ENCODE measurements at places on chromosomes 3 and 15.

DNA sequence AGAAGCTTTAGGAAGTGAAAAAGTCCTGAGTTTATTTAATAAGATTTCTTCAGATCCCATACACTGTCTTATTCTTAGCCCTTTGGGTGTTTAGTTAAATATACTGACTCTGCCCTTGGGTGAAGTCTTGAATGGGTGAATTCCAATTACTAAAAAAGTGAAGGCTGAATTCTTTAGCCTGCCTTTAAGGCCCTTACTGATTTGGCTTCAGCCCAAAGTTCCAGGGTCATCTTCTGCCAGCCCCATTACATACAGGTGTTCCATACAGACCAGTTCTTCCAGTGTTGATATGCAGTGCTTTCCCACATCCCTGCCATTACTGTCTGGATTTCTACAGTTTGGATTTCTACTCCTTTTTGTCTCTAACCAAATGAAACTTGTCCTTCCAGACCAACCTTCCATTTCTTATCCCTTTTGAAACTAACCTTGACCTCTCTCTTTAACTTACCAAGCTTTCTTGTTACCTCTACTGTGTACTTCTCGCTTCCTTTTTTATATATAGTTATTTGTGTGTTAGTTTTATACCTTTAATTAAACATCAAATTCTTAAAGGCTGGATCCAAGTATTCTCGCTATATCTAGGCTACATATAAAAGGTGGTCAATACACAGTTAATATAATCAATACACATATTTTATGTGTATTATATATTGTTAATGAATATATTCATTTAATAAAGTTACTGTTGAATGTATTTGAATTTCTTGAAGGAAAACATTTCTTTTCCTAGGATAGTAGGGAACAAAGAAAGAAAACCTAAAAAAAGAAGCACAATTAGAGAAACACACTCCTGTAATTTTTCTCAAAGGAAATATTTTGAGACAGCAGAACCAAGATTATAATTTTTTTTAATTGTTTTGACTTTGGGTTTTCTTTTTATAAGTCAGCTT is 15.0 kb downstream of the MBNL1 start:
- DNase-seq = peak; percentile 49

GRCh38 chr15:101652098-101652785 is at the start of gene TM2D3:
Gene TM2D3, minus strand, starts transcription at chr15:101652381. Its CDS starts 20 bp downstream, at chr15:101652361.
- peak; percentile 95 for DNase-seq

GRCh38 chr3:33637482-33637881 is 80.6 kb downstream of the CLASP2 start:
- no peak for DNase-seq

GRCh38 chr3:101219842-101220560 is 100.4 kb downstream of the IMPG2 start:
- no peak for DNase-seq

DNA sequence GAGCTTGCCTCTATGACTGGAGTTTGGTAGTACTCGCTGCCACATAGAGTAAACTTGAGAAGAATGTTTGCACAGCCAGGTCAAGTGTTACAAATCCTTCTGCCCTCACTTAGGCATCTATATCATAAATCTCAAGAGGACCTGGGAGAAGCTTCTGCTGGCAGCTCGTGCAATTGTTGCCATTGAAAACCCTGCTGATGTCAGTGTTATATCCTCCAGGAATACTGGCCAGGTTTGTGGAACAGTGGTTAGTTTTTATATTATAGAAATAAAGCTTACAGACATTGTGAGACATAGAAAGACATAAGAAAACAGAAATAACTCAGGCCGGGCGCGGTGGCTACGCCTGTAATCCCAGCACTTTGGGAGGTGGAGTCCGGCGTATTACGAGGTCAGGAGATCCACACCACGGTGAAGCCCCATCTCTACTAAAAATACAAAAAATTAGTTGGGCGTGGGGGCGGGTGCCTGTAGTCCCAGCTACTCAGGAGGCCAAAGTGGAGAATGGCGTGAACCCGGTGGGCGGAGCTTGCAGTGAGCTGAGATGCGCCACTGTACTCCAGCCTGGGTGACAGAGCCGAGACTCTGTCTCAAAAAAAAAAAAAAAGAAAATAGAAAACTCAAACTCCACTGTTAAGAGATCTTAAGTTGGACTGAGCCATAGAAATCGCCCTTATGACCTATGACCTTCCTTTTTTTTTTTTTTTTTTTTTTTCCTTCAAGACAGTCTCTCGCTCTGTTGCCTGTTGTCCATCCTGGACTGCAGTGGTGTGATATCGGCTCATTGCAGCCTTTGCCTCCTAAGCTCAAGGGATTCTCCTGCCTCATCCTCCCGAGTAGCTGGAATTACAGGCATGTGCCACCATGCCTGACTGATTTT is 2.2 kb downstream of the RPSA start:
- DNase-seq = peak; percentile 44

- no peak for DNase-seq
These were observed 194.4 kb upstream of the GBE1 start for GRCh38 chr3:81955878-81956277.

- DNase-seq = no peak
These were observed 322.5 kb downstream of the CHL1 start for GRCh38 chr3:519026-519425.

GRCh38 chr15:63045879-63046278 is 3.3 kb downstream of the TPM1 start:
- no peak for DNase-seq

GRCh38 chr15:78350058-78350457 is 9.9 kb downstream of the CRABP1 start:
- DNase-seq = no peak

DNA sequence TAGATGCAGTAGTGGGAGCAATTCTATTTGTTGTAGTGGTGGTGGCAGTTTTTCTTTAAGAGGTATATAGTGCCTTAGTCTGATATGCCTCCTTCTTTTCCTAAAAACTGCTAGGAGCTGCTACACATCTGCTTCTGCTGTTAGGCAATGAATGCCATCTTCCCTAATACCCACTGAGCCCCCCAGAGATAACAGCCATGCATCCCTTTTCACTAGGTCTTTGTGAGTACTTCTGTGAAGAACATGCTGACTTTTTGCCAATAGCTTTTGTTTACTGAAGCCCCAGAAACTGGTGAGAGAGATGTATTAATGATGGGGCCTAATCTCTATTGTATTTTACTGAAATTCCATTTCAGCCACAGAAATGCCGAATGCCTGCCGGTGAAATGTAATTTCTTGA is 92.6 kb upstream of the CHL1 start:
- DNase-seq = no peak

GRCh38 chr3:189781415-189781814 is 150.2 kb downstream of the TP63 start:
- no peak for DNase-seq

GRCh38 chr3:155481089-155481488 is 187.6 kb upstream of the STRIT1 start:
- DNase-seq = no peak

- peak; percentile 20 for DNase-seq
These were observed 101.7 kb upstream of the UBP1 start for GRCh38 chr3:33541918-33542317.

- DNase-seq = peak; percentile 34
These were observed 411.2 kb downstream of the NAALADL2 start for GRCh38 chr3:175270198-175270837.

DNA sequence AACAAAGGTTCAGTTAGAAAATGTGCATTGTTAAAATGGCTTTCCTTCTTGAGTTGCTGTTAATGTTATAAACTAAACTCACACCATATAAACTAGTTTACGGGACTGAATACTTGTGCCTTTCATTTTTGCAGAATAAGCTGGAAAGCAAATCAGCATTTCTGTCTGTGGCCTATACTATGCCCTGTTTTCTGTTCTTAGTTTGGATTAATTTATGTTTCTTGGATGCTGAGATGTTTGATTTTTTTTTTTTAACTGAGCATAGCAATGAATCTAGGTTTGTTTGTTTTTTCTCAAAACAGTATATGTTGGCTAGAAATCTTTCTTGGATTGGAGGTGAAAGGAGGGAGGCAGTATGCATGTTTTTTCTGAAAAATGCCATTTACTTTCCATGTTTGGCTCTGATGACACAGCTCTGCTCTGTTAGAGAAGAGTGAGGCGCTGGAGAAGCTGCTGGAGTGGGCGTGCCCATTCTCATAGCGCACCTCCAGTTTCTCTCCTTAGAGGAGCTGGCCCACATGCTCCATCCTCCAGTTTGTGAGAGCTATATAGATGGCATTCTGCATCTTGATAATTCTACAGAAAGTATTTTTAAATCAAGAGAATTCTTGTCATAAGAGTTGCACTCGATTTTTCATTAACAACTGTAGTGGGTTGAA is 423.6 kb upstream of the TPM1 start:
- no peak for DNase-seq

DNA sequence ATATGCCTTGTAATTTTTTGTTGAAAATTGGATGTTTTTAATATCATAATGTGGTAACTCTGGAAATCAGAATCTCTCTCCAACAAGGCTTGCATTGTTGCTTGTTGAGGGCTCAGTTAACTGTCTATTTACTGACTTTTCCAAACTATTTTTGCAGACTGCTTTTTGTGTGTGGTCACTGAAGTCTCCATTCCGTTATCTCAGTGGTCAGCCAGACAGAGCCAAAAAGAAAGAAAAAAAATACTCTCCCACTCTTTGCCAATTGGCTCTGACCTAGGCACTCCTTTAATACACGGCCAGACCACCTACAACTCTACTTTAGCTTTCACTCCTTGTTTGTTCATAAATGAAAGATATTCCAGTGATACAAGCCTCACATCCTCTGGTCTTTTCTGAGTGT is 52.5 kb downstream of the IFT80 start:
- DNase-seq = no peak

- no peak for DNase-seq
These were observed 83.3 kb downstream of the FGF7 start for GRCh38 chr15:49506341-49506740.

DNA sequence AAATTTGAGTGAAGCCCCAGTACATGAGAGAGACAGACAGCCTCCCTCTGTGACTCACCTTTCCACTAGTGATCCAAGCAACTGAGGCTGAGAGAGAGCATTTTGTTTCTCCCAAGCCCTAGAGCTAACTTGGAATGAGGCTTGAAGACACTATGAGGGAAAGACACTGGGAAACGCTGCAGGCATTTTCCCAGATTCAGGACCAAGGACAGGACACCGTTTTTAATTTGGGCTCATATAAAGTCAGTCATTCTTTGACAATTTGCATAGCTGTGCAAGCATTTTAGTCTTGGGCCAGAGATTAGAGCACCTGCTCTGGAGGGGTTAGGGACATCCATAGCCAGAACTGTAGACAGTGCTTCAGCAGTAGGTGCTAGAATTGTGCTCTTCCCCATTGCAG is 249.0 kb downstream of the AGBL1 start:
- no peak for DNase-seq

- peak; percentile 86 for DNase-seq
These were observed at the start of gene TMEM42 for GRCh38 chr3:44861412-44862225. Gene TMEM42, plus strand, starts transcription at chr3:44861912. Its CDS starts 13 bp downstream, at chr3:44861925.

- DNase-seq = peak; percentile 52
These were observed 15.3 kb downstream of the TTC21A start for GRCh38 chr3:39122813-39123212.

DNA sequence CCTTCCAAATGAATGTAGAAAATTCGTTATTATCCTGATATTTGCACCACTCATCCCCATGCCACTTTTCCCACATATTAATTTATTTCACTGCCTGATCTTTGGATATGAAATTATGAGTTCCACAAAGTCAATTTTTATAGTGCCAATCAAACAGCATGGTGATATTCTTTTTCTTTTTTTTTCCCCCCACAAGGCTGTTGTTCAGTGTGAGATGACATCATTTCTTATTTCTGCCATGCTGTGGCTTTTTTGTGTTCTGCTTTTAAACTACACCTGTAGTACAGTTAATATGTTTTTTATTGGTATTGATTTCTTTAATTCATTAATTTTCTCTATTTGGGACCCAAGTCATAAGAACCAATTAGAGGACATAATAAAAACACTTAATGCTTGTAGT is 14.6 kb downstream of the MYNN start:
- DNase-seq = no peak

GRCh38 chr3:141505166-141505565 is 18.3 kb downstream of the RASA2 start:
- DNase-seq = no peak

DNA sequence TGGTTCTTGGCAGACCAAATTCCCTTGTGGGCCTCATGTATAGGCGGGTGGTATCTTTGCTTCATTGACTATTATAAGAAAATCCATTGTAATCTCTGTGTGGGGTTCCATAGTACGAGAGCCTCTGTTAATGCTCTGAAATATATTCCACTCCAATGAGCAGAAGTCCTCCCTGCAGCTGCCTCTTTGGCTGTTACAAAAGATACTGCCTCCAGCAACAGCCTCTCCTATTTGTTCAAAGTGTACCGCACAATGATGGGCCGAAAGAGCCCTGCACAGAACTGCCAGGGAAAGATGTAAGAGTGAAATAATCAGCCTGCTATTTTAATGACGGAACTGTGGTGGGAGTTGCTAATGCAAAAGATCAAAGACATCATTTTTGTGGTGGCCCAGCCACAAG is 48.9 kb downstream of the GRK7 start:
- no peak for DNase-seq

- no peak for DNase-seq
These were observed 71.7 kb downstream of the TMCO5A start for GRCh38 chr15:38005953-38006808.

DNA sequence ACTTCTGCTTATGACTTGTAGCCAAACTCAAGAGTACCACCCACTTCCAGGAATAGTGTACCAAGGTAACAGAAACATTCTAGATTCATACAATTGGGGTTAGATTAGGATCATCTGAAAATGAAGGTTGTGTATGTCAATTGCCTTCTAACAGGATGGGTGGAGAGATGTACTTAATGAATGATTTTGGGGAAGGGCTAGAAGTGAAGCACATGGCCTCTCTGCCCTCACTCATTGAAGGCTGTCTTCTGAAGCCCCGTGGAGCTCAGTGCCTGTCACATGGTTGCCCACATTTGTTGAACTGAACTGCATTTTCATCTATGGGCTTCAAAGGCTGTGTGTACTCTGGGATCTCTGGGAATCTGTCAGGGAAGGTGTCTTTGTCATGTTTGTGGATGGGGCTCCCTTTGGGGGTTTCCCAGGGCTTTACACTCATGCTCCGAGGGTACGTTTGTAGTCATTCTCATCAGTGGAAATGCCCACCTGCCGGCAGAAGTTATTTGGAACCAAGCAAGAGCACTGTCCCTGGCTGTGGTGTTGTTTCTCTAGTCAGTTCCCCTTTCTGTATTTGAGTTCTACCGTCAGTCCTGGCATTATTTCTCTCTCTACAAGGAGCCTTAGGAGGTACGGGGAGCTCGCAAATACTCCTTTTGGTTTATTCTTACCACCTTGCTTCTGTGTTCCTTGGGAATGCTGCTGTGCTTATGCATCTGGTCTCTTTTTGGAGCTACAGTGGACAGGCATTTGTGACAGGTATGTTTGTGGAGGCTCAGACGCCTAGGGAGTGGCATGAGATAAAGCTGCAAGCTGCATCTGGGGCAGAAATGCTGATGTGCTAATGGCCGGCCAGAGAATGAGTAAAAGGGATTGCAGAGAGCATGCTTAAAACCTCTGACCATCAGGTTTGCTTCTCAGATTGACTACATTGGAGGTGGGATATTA is 22.4 kb downstream of the CD86 start:
- DNase-seq = peak; percentile 85
